Neural progenitor cell (in vitro differentiated cells): ENCODE measurements at places on chromosomes 5 and 9. TPM values are rescaled to one million over a fixed set of nuclear protein-coding genes. Genes with fewer than 3 reads are reported as not detected.

GRCh38 chr5:78779262-78779661, 130.7 kb upstream of the LHFPL2 start:
- DNase-seq: no peak

DNA sequence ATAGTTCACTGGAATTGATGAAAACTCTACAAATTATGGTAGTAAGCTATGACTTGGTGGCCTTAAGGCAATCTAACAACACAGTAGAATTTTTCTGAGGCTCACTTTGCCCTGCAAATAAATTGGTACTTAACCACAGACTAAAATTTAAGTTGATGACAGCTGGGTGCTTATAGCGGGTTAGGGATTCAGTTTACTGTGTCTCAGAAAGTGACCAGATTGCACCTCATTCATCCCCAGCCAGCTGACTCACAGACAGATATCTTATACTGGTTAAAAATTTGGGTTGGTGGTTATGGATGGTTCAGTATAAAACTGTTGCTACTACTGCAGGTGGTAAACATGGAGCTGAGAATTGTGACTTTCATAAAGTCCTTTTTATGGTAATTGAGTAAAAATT, 2.8 kb downstream of the CKS2 start:
- DNase-seq: no peak

DNA sequence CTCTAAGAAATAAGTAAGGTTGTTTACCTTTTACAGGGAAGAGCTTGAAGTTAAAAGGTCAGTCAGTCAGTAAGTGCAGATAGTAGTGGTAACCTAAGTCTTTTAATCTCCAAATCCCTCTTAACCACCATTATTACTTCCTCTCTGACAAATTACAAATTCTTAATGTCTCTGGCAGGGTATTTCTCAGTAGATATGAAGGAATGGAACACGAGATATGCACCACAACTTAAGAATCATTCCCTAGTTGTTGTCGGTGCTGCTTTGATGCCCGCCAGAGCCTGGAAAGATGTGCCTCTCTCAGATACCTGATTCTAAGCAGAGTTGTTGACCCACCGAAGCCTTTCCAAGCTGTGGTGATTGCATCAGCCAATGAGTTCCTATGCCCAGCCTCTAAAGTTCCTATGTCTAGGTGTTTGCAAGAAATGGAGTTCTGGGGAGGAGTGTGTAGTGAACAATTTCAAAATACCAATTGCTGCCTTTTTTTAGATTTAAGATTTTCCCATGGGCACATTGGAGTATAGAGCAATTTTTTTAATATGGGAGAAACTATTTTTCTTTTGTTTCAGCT, 78.5 kb downstream of the CD180 start:
- DNase-seq: no peak

DNA sequence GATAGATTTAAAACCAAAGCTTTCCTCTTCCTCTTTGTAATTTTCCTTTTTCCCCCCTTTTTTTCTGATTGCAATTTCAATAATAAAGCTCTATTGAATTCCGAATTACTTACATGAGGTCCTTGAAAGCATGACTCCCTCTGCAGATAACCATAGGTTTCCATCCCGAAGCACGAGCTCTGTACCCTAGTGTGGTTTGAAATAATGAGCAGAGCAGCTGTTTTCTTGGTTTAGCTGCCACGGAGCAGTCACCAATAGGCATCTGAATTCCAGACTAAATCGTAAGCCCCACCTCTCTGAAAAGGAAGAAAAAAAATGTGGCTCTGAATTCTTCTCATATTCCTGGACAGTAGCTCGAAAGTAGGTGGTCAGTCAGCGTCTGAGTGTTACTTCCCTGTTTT, 18.5 kb upstream of the GNE start:
- DNase-seq: peak; percentile 36

DNA sequence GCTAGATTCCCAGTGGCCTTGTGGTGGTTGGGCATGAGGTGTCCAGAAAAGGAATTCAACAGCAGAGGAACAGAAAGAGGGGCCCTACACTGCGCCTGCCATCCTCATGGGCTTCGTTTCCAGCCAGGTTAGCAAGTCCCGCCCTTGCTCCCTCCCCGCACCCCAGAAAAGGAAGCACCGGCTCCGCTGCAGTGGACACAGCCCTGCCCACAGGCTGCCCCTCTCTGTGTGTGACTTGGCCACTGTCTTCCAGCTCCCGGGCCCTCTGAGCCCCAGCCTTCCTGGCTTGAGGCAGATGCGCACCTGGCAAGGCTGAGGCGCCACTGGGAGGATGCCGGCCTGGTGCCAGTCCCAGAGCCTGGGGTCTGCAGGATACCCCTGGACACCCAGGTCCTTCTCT, 305.0 kb upstream of the IRX4 start:
- DNase-seq: no peak

LIFR gene
- 2.2 TPM in 2 replicates for total RNA-seq

DNA sequence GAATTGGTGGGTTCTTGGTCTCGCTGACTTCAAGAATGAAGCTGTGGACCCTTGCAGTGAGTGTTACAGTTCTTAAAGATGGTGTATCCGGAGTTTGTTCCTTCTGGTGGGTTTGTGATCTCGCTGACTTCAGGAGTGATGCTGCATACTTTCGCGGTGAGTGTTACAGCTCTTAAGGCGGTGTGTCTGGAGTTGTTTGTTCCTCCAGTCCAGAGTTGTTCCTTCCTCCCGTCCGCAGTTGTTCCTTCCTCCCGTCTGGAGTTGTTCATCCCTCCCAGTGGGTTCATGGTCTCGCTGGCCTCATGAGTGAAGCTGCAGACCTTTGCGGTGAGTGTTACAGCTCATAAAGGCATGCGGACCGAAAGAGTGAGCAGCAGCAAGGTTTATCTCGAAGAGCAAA, 159.6 kb upstream of the ADAMTSL1 start:
- no peak for DNase-seq

- no peak for DNase-seq
These were observed 122.9 kb downstream of the CDC42SE2 start for GRCh38 chr5:131386779-131387178.

GABBR2 gene
- total RNA-seq: 0.03 TPM in 1 of 2 replicates, not detected in the other
